Left ventricle myocardium inferior (tissue), 1 donor: ENCODE measurements at places on chromosomes 6 and 20. TPM values are rescaled to one million over a fixed set of nuclear protein-coding genes. Genes with fewer than 3 reads are reported as not detected.

Gene NKAIN4
- not detected for total RNA-seq

Gene DUSP15
- total RNA-seq: 5.1 TPM

Gene BTN2A1
- total RNA-seq: 16.0 TPM

Gene RSPO3
- 0.27 TPM for total RNA-seq

Gene KIF25
- total RNA-seq: 0.22 TPM

Gene SLC22A1
- 0.27 TPM for total RNA-seq

Gene CCR6
- total RNA-seq: not detected

Gene HLA-DRB1
- 26.4 TPM for total RNA-seq

Gene KHDRBS2
- not detected for total RNA-seq

DNA sequence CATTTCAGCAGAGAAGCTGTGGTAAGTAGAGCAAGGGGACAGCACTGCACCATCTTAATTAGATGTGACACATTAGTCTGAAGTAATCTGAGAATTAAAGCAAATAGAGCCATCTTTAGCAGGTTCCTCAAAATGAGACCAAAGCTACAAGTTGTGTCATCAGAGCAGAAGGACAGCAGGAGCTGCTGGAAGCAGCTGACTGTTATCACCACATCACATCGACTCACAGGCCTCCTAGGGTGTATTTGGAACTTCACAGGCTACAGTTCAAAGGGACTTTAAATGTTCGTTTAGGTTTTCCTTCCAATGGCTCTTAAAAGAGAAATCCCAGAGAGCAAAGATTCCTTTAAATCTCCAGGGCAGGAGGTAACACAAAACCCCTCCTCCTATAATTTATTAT is 69.5 kb downstream of the LCA5 start:
- H3K27ac ChIP-seq: no peak overlapping the region
- no peaks in the 10 kb centered on the region for H3K4me1 ChIP-seq
- no peaks in the 10 kb centered on the region for H3K27me3 ChIP-seq
- no peaks in the 10 kb centered on the region for H3K36me3 ChIP-seq
- DNase-seq: no peak

- peaks cover 49% of the 10 kb centered on the region for H3K4me1 ChIP-seq
- H3K36me3 ChIP-seq: no peaks in the 10 kb centered on the region
- H3K4me3 ChIP-seq: no peak overlapping the region
- peak overlapping the region; percentile 84 for H3K27ac ChIP-seq
- DNase-seq: no peak
- H3K27me3 ChIP-seq: no peaks in the 10 kb centered on the region
Measured at GRCh38 chr6:82017288-82017687, 230.3 kb downstream of the IBTK start.

DNA sequence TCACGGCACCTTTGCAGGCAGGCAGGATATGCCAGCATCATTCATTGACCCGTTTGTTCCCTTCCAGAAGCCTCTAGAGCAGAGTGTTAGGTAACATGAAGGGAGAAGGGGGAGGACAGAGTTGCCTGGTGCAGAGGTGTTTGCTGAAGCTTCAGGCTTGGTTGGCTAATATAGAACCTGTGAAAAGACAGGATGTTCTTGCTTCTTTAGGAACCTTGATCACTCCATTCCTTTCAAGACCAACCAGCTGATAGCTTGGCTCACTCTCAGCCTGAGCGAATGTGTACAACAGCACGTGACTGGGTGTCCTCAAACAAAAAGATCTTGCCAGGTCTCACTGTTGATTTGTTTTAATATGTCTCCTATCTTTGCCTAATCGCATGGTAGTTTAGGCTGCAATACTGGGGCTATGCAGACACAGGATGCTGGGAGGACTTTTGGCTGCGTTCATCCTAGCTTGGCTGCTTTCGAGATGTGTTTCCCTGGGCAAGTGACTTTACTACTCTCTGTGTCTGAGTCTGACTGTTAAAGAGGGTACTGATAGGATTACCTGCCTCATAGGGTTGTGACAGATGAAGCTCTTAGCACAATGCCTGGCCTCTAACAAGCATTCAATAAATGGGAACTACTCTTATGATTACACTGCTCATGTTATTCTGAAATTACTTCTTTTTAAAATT is 16.0 kb downstream of the SHLD1 start:
- H3K27me3 ChIP-seq: no peaks in the 10 kb centered on the region
- peaks cover 16% of the 10 kb centered on the region for H3K4me1 ChIP-seq
- DNase-seq: peak; percentile 21
- peak overlapping the region; percentile 74 for H3K27ac ChIP-seq
- H3K4me3 ChIP-seq: no peak overlapping the region

GRCh38 chr20:3166338-3166912 is 6.8 kb upstream of the FASTKD5 start:
- no peak overlapping the region for H3K27ac ChIP-seq
- no peaks in the 10 kb centered on the region for H3K36me3 ChIP-seq
- H3K27me3 ChIP-seq: no peaks in the 10 kb centered on the region
- H3K4me3 ChIP-seq: no peak overlapping the region
- DNase-seq: no peak

- no peaks in the 10 kb centered on the region for H3K27me3 ChIP-seq
- peaks cover 53% of the 10 kb centered on the region for H3K4me1 ChIP-seq
- H3K4me3 ChIP-seq: peak overlapping the region; percentile 65
- DNase-seq: peak; percentile 84
- H3K36me3 ChIP-seq: no peaks in the 10 kb centered on the region
Measured at GRCh38 chr6:138545621-138545980, 46.3 kb upstream of the NHSL1 start.

DNA sequence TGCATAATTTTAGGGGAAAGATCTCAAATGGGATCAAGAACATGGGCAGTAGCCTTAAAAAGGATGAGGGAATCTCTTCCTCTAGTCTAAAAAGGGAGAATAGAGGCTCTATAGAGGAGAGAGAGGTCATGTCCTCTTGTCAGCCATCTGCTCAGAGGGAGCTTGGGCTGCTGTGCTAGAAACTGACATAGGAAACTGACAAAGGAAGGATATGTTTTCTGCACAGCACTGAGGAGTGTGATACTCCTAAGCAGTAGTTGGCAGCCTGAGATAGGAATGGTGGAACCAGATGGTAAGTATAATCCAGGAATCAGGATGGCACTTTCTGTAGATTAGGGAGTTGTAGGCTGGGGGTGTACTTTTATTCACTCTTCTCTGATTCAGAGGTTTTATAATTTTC is 59.2 kb downstream of the PTPRA start:
- no peaks in the 10 kb centered on the region for H3K27me3 ChIP-seq
- H3K27ac ChIP-seq: no peak overlapping the region
- no peak for DNase-seq
- peaks cover 5% of the 10 kb centered on the region for H3K36me3 ChIP-seq

DNA sequence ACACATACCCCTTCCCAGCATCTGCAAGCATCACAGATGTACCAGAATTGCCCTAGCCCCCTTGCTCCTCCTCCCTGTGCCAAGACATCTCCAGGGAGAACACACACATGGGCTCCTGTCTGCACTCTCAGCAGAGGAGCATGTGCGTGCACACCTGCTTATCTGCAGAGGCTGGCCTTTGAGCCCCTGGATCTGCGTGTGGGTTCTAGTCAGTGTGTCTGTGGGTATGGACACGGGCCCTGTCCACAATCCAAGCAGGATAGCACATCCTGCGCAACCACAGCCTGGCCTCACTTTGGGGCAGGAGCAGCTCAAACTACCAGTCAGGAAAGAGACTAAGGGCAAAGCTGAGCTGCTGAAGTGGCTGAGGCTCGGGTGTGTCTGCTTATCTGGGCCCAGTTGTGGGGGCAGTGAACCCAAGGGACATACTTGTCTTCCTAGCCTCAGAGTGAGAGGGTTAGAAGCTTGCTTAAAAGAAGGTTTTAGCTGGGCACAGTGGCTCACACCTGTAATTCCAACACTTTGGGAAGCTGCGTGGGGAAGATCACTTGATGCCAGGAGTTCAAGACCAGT is 41.0 kb downstream of the HM13 start:
- H3K4me1 ChIP-seq: peaks cover 7% of the 10 kb centered on the region
- H3K4me3 ChIP-seq: no peak overlapping the region
- no peak for DNase-seq
- H3K27ac ChIP-seq: no peak overlapping the region

DNA sequence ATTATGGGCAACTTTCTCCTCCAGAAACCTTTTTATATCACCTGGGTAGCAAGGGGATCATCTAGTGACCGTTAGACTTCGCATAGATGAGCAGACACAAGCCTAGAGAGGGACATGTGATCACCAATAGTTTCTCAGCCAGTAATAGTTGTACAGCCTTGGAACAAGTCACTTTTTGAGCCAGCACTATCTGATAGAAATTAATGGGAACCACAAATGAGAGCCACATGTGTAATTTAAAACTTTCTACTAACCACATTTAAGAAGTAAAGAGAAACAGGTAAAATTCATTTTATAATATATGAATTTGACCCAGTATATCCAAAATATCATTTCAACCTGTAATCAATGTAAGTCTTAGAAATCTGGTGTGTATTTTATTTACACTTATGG is 592 bp upstream of the CTNNBL1 start:
- H3K36me3 ChIP-seq: no peaks in the 10 kb centered on the region
- H3K27me3 ChIP-seq: peaks cover 23% of the 10 kb centered on the region
- DNase-seq: no peak

DNA sequence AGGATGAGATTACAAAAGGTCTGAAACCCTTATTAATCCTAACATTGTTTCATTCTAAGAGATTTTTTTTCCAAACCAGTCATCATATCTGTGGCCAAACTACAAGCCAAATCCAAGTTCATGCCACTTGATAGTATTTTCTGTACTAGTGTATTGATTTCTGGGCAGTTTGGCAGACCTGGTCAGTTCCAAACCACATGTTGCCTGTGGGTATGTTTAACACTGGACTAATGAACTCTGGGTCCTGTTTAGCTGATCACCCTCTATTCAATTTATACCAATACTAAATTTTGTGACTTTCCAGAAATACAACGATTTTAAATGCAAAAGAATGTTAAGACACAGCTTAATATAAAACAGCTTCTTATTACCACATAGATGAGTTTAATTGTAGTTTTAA is 24.0 kb downstream of the TBX18 start:
- H3K27ac ChIP-seq: no peak overlapping the region
- H3K27me3 ChIP-seq: no peaks in the 10 kb centered on the region
- no peak overlapping the region for H3K4me3 ChIP-seq
- no peak for DNase-seq

- H3K27ac ChIP-seq: no peak overlapping the region
- no peaks in the 10 kb centered on the region for H3K36me3 ChIP-seq
- peaks cover 25% of the 10 kb centered on the region for H3K4me1 ChIP-seq
- no peak overlapping the region for H3K4me3 ChIP-seq
- no peak for DNase-seq
Measured at GRCh38 chr6:145544514-145544913, 190.8 kb downstream of the EPM2A start.

GRCh38 chr6:49911252-49911651 is 44.9 kb upstream of the CRISP1 start:
- no peaks in the 10 kb centered on the region for H3K36me3 ChIP-seq
- no peak overlapping the region for H3K27ac ChIP-seq
- H3K27me3 ChIP-seq: no peaks in the 10 kb centered on the region
- no peak overlapping the region for H3K4me3 ChIP-seq
- peaks cover 10% of the 10 kb centered on the region for H3K4me1 ChIP-seq

DNA sequence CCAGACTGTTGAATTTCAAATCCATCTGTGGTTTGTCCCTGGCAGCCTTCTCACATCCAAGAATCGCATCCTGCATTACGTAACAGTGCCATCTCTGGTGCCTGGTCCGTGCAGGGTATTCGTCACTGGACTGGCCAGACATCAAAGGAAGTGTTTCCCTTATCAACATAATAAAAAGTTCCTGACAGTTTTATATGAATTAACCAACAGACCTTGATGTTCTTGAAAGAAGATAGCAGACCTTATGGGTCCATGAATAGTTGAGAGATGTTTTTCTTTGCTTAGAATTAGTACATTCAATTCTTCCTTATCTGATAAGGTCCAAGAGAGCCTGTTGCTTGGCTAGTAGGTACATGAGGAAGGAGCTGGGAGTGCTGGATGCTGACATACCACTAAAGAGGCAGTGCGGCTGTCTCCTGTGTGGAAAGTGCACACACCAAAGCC is 77.6 kb downstream of the PHACTR2 start:
- peaks cover 42% of the 10 kb centered on the region for H3K4me1 ChIP-seq
- peaks cover 26% of the 10 kb centered on the region for H3K36me3 ChIP-seq
- H3K27me3 ChIP-seq: no peaks in the 10 kb centered on the region
- no peak for DNase-seq
- no peak overlapping the region for H3K27ac ChIP-seq
- H3K4me3 ChIP-seq: no peak overlapping the region

DNA sequence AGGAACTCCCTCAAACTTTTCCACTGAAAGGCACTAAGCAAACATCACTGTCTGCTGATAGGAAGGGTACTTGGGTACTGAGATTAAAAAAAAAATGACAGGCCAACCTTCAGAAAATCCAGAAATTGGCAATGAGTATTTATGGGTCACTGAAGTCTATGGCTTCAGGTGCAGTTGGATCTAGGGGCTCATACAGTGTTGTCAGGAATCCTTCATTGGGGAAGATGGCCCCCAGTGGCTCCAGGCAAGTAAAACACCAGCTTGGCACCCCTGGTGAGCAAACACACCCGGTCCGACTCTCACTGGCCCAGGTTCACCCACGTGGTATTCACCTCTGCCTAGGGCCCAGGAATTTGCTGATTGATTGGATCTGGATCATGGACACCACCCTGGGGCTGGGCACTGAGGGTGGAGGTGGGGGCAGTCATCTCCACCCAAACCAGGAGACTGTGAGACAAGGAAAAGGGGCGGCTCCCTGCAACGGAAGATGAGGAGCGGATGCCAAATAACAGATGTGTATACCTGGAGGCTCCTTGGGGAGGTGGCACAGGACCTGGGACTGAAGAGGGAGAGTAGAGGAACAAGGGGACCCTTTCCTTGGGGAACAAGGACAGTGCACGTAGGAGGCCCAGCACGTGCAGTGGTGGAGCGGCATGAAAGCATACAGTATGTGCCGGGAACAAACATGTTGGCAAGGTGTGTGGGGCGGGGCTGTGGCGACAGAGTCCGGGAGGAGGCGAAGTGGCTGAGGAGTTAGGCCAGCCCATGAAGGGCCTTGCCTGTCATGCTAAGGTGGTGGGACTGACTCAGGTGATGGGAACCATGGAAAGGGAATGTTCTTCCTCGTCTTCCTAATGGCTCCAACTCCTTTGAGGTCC is 4.7 kb downstream of the SLC2A10 start:
- no peak for DNase-seq
- H3K4me3 ChIP-seq: no peak overlapping the region
- peaks cover 31% of the 10 kb centered on the region for H3K4me1 ChIP-seq
- no peak overlapping the region for H3K27ac ChIP-seq
- no peaks in the 10 kb centered on the region for H3K36me3 ChIP-seq
- peaks cover 8% of the 10 kb centered on the region for H3K27me3 ChIP-seq

GRCh38 chr6:129242546-129242945 is 359.6 kb downstream of the LAMA2 start:
- no peak overlapping the region for H3K4me3 ChIP-seq
- H3K27ac ChIP-seq: peak overlapping the region; percentile 59
- no peak for DNase-seq
